ENCODE measurements at places on chromosomes 11 and 22.

GRCh38 chr22:23677701-23677995 lies 13.2 kb upstream of the RGL4 start:
- DNase-seq = no peak

DNA sequence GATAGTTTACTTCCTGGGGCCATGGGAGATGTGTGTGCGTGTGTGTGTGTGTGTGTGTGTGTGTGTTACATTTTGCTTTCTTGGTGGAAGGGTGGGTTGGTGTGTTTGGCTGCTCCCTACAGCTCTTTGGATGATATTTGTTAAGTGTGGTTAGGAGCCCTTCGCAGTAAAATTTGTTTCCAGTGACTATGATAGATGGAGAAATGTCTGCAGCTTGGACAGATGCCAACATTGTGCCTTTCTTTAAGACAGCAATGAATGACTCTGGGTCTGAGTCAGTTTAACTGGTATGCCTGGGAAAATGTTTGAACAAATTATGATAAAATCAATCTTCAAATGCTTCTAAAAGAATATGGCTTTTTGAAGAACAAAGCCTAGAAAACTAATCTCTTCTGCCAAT lies 102.7 kb upstream of the TRPC6 start:
- DNase-seq = no peak

DNA sequence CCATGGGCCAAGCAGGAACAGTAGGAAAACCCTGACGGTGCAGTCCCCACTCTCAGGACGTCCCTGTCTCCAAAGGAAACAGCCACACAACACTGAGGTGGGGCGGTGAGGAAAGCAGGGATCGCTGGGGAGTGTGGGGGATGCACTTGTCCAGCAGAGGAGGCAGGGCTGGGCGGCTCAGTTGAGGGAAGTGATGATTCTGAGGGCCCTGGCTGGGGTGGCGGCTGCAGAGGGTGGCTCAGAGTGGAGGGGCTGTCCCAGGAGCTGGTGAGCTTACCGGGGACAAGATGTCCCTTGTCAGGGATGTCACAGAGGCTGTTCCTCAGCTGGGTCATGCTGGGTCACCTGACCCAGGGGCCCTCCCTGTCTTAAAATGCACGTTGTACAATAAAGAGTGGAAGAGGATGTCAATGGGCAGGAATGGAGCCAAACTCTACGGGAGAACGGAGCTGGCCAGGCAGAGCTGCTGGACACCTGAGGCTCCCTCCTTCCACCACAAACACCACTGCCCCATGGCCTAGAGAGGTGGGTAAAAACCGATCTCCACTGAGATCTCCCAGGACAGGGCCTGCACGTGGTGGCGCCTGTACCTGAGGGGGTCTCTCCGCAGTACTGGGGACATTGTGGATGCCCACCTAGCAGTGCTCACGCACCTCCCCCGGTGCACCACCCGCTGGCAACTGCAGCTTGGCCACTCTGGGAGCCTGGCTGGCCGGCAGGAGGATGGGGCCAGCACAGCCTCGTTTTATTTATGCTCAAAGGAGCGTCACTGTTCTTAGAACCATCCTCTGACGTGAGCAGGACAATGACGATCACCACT lies 9.7 kb upstream of the EFCAB6 start:
- DNase-seq = no peak

GRCh38 chr11:10657308-10658271 lies 36.0 kb downstream of the IRAG1 start:
- no peak for DNase-seq

DNA sequence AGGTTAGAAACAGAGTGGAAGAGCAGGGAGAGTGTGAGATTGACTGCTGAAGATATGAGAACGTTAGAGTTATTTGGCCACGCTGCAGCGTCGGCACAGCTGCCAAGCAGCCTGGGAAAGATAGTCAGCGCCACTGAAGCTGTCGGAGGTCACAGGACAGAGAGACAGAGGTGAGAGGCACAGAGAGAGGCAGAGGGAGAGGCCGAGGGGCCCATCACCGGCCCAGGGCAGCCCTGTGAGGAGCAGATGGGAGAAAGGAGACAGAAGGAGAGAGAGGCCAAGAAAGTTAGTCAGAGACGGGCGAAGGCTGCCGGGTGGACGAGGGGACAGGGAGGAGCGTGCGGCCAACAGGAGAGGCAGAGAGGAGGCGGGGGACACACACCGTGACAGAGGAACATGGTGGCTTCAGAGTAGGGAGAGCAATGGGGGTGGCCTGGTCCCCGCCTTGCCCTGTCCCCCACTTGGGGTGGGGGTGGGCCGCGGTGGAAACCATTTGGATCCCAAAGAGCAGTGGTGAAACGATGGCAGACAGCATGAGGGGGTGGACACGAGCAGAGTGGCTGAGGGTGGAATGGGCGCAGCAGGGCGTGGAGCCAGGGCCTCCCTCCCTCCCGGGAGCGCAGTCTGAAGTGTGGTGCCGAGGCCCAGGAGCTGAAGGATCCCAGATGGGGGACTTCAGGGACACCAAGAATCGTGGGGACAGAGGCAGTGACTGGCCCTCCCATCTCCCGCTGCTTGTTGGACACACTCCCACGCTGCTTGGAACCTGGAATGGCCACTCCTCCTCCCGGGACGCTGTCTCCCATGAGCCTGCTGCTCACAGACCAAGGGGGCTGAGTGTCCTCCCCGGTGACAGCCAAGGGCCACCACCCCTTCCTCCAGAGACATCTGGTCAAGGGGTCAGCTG lies 26.6 kb downstream of the LRRC10B start:
- no peak for DNase-seq

DNA sequence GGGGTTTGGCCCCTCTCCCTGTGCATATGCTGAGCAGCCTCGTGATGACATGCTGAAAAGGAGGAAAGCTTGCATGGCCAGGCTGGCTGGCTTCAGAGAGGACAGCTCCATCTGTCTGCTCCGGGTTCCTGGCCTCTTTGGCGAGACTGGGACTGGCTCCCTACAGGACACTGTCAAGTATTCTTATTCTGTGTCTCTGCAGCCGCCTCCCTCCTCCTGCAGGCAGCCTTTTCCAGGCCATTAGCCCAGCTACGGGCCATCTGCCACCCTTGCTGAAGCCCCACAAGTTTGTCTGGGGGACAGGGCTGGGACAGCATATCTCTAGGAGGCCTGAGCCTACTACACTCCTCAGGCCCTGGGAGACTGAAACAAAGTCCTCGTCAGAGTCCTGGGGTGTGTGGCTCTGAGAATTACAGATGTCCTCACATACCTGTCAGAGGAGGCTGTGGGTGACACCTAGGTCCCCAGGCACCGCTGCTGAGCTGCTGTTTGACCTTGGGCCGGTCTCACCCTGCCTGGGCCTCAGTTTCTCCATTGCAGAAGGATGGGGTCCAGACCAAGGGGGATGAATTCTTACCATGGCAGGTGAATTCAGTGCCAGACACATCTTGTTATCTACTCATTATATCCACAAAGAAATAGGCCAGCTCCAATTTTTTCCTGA lies 11.0 kb downstream of the MRGPRG start:
- DNase-seq = no peak

DNA sequence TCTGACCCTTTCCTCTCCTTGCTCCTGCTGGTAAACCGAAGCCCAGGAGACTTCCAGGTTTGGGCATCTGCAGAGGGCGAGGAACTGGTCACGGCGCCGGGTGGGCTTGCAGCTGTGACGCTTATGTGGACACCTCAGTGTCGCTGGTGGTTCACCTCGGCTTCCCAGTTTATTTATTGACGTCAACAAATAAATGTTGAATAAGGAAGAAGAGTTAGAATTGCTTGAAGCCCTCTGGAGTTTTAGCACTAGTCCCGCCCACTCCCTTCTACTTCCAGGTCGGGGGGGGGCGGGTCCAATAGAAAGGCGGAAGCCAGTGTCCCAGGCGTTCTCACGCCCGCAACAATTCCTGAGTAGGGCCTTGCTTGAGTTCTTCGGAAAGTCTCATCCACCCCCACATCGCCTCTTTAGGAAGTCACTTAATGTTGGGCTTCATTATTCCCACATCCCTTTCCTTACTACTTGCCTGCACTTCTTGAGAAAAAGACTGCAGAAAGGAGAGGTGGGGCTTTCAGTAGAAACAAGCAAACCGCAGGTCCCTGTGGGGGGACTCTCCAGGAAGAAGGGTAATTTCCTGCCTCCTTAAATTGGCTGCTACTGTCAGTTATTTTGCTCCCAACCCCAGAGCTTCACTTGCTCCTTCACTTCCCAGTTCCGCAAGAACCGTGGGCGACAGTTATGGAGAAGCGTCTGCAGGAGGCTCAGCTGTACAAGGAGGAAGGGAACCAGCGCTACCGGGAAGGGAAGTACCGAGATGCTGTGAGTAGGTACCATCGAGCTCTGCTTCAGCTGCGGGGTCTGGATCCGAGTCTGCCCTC lies at the start of gene TTC9C:
Gene TTC9C, plus strand, starts transcription at position 316 of the 818 bp plus-strand sequence. Its CDS starts 363 bp downstream, at position 679.
- DNase-seq = peak; percentile 79

DNA sequence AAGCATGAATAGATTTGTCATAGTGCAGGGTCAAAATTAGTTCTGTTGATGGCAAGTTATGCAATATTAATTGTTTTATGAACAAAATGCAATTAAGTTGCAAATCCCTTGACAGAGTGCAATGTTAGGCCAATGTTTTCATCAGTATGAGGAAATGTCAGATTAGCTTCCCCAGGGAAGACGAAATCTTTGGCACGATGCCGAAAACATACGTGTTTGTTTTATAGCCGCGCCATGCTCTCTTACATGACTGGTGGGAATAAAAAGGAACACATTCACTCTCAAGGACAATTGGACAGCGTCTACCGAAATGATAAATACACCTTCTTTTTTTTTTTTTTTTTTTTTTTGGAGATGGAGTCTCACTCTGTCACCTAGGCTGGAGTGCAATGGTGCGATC lies 27.0 kb downstream of the MFNG start:
- DNase-seq = no peak

DNA sequence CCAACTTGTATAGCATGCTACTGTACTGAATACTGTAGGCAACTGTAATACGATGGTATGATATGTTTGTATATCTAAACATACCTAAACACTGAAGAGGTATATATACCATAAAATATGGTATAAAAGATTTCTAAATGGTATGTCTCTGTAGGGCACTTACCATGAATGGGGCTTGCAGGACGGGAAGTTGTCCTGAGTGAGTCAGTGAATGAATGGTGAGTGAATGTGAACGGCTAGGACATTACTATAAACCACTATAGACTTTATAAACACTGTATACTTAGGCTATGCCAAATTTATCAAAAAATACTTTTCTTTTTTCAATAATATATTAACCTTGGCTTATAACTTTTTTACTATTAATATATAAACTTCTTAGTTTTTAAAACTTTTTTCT lies 66.8 kb downstream of the ZC3H12C start:
- DNase-seq = no peak

- DNase-seq = no peak
Measured at GRCh38 chr11:133172349-133172748, 360.0 kb downstream of the OPCML start.

DNA sequence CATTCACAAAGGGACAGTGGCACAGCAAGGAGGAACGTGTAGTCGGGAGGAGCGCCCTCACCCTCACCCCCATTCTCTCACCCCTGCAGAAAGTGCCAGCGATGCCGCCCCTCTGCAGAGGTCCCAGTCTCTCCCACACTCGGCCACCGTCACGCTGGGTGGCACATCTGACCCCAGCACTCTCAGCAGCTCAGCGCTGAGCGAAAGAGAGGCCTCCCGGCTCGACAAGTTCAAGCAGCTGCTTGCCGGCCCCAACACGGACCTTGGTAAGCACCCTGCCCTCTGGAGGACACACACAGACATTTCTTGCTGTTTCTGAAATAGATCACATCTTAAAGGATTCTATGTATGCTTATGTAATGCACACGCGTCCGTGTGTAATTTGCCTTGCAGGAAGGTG lies 34.9 kb downstream of the TBC1D22A start:
- DNase-seq = no peak

GRCh38 chr22:44616882-44617655 lies 84.9 kb upstream of the PRR5 start:
- DNase-seq = no peak

DNA sequence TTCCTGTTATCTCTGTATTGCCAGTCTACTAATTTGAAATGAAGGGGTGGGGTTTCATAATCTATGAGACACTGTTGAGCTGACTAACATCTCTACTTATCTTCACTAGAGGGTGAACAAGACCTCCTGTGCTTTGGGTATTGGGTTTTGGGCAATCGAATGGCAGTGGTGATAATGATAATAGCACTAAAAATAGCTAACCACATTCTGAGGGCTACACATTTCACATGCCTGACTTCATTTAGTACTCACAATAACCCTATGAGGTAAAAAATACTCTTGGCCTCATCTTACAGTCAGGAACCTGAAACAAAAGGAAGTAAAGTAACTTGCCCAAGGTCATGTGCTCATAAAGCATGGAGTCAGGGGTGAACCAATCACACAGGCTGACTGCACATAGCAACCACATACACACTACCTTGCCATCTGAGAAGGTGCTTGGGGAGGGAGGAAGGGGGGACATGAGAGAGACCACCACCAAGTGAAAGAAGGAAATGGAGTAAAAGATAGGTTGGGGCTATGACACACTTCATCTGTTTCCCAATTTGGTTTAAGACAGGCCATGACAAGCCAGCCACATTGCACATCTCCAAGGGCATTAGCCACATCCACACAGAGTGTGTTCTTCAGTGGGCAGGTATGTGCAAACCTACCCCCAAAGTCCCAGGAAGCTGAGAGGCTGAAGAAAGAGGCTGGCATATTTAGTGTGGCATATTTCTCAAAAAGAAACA lies 387.6 kb upstream of the DDI1 start:
- no peak for DNase-seq

- DNase-seq = no peak
Measured at GRCh38 chr11:94732617-94733281, 35.4 kb upstream of the AMOTL1 start.

DNA sequence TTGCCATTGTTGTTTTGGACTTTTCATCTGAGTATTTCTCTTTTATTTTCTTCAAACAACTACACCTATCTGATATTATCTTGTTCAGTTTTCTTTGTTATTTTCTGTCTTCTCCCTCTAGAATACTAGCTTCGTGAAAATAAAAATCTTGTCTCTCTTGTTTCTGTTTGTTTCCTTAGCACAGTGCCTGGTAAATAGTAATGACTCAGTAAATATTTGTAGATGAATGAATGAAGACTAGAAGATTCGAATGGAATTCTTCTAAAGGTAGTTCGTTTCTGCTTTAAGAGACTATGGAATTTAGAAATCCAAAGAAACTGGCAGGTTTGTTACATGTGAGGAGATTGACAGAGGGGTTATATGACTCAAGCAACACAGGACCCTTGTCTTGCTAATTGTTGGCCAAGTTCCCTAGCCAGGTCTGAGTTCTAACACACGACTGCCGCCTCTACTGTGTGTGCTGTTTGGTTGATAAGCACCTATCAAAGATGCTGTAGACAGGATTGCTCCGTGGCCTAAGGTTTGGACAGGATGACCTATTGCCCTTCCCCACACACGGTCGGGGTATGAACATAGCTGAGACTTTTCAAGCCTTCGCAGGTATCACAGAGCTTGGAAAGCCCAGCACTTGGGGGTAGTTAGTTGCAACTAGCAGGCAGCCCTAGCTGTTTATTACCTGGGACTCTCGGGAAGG lies 831 bp upstream of the TMEM135 start:
- DNase-seq = no peak

GRCh38 chr11:75406338-75406777 lies 7.0 kb downstream of the RPS3 start:
- DNase-seq = no peak

Measured in CD4-positive, alpha-beta T cell treated with Interleukin-15 for 4 hours (primary cell).